GM18507 (cell line): ENCODE measurements at places on chromosomes 5 and 9.
A peak's percentile ranks its signal among the peaks of the same experiment; 100 is the strongest.

DNA sequence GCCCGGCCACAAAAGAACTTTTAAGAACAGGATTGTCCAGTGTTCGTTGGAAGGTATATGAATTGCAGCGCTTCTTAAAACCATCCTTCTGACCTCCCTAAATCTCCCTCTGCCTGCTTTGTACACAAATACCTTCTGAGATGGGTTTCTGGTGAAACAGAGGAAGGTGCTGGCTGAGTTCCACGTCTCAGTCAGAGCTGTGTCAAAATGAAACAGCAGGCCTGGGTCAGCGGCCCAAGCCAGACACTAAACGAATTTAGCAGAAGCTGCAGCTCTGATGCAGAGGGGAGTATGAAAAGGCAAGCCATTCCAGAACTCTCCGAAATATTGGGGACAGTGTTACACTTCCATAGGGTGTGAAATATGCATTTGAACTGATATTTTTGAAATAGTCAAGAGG, 37.8 kb upstream of the CRB2 start:
- DNase-seq: peak; percentile 62

- DNase-seq: no peak
Measured at GRCh38 chr9:77128125-77128789, 49.1 kb upstream of the VPS13A start.

DNA sequence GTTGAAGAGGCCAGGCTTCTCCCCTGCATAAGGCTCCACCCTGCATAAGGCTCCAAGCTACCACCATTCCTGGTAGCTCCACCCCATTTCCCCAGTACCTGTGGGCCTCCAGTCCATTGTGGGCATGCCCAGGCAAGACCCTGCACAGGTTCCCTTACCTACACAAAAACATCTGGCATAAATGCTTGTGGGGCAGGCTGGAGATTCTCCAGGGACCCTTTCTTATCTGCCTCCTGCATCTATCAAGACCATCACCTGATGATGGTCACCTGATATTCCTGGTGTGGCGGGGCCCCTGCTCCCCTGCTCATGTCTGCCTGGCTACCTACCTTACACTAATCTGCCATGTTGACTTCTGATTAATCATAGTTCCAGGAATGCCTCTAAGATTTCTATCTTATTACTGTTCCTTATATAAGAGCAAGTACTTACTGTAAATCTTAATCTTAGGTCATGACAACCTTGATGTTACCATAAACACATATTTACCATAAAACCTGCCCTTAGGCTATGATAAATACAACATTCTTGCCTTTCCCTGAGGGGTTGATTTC, 41.0 kb downstream of the FGD3 start:
- no peak for DNase-seq

DNA sequence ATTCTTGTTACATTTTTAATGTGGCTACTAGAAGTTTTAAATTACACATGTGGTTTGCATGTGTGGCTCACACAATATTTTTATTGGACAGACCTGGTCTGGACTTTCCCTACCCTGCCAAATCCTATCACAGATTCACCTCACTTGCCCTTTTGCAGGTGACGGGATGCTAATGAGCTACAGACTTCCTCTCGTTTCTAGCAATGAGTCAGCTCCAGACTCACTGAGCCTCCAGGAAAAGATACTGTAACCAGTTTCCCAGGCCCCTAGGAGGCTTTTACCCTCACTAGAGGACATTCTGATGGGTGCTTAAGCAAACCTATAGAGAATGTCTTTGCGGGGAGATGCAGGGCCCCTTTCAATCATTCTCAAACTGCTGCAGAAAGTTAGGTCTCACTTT, 135.4 kb downstream of the WDR41 start:
- DNase-seq: peak; percentile 35

- DNase-seq: no peak
Measured at GRCh38 chr9:94818178-94818541, 91.7 kb downstream of the AOPEP start.

DNA sequence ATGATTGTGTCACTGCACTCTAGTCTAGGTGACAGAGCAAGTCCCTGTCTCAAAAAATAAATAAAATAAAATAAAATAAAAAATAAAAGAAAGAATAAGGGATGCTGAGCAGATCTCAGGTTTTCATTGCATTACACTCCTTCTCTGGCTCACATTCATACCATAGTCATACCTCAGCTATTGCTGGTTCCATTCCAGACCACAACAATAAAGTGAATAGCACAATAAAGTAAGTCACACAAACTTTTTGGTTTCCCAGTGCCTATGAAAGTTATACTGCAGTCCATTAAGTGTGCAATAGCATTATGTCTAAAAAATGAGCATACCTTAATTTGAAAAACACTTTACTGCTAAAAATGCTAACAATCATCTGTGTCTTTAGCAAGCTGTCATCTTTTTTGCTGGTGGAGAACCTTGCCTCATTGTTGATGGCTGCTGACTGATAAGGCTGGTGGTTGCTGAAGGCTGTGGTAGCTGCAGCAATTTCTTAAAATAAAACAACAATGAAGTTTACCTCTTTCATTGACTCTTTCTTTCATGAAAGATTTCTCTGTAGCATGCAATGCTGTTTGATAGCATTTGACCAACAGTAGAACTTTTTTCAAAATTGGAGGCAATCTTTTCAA, 415.7 kb downstream of the ZNF608 start:
- DNase-seq: no peak

GRCh38 chr5:61275841-61276240, 56.2 kb upstream of the ZSWIM6 start:
- no peak for DNase-seq

- no peak for DNase-seq
Measured at GRCh38 chr5:145949474-145949873, 13.1 kb downstream of the SH3RF2 start.

GRCh38 chr9:2299843-2300205, 284.7 kb downstream of the SMARCA2 start:
- no peak for DNase-seq

- no peak for DNase-seq
Measured at GRCh38 chr5:113713051-113713450, 199.6 kb downstream of the YTHDC2 start.

- DNase-seq: no peak
Measured at GRCh38 chr9:120912958-120913646, 13.5 kb downstream of the TRAF1 start.

- no peak for DNase-seq
Measured at GRCh38 chr9:31188496-31188895, 1195.9 kb upstream of the ACO1 start.

- no peak for DNase-seq
Measured at GRCh38 chr5:66074901-66075300, 69.2 kb upstream of the SREK1 start.

DNA sequence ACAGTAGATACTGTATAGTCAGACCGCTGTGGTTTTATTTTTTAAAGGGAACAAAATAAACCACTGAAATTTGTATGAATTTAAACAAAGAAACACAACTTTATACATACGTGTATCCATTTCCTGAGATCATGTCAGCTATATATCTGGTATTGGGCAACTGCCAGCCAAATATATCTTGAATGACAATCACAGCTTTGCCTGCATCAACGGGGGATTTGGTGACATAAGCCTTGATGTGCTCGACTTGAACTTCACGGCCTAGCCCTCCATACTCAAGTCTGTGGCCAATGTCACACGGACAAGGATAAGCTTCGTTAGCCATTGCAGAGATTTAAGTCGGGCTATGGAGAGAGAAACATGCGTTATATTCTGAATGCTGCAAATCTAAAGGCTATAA, 17.3 kb downstream of the CMBL start:
- no peak for DNase-seq

GRCh38 chr9:5852987-5853386, 20.1 kb upstream of the ERMP1 start:
- DNase-seq: no peak

GRCh38 chr5:114612406-114612805, 250.5 kb downstream of the KCNN2 start:
- no peak for DNase-seq

DNA sequence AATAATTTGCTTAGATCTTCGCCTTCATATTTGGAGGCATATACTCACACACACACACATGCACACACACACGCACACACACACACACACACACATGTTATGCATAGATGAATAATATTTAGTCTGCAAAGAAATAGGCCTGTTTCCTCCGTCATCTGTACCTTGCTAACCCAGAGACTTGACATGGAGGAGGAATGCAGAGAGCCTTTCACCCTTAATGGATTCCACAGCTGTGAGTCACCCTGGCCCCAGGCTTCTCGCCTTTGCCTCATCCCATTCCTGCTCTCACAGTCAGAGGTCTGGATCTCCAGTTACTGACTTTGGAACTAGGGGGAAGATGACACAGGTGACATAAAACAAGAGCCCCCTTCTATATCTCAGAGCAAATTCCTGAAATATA, 29.7 kb downstream of the ZNF462 start:
- DNase-seq: no peak

DNA sequence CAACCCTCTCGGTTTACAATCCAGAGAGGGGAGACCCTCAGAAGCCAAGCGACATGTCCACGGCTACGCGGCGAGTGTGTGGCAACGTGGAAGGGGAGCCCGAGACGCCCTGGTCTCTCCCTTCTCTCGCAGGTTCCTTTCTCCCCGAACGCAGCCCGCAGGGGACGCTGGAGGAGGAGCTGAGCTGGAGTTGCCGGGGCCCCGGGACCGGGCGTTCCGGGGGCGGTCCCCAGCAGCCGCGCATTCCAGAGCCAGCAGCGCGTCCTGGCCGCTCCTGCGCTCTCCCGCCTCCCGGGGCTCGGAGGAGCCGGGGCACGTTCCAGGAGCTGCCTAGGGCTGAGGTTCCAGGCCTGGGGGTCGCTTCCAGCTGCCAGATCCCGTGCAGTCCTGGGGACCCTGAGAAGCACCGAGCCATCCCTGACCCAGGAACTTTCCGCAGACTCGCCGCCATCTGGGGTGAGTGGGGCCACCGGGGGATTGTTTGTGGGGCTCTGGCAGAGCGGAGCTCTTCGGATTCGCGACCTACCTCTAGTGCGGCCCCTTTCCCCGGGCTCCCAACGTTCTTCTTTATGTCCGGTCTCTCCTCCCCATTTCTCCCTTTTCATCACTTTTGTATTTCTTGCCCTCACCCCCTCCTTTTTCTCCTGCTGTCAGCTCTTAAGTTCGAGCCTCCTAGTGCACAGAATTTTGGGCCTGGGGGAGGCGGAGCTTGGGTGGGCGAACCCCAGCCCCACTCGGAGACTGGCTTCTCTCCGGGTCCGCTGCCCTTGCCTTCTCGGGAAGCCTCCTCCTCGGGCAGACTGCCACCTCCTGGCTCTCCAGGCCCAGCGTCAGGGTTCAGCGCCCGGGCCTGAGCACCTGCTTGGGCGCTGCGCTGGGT, at the start of gene SMIM3:
Gene SMIM3 (plus strand): TSS at position 241 of the 880 bp plus-strand sequence. CDS start 16,684 bp downstream, outside the sequence.
- DNase-seq: no peak

DNA sequence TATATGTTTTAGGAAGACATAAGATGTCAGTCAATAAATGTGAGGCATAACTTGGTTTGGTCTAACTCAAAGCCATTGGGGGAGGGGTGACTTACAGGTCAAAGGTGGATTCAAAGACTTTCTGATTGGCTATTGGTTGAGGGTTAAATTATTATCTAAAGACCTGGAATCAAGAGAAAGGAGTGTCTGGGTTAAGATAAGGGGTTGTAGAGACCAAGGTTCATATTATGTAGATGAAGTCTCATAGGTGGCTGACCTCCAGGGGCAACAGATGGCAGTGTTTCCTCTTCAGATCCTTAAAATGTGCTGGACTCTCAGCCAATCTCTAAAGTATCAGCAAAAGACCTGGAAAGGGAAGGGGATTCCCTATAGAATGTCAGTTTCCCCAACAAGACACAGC, 51.3 kb upstream of the MINAR2 start:
- DNase-seq: no peak

DNA sequence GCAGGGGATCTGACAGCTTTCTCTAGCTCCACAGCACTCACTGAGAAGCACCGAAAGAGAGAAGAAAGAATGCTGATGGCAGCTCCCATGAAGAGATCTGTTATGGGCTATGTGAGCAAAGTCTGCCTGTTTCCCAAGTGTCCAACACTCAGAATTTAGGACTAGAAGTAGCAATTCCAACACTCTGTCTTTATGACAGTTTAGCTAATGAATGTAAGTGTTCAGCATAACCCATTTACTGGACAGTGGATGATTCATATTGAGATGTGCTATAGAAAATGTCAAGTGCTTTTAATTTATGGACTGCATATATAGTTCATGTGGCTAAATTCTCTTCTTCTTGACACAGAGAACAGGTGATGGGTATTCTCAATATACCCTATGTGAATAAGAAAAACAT, 683.1 kb upstream of the ZNF608 start:
- no peak for DNase-seq

- DNase-seq: no peak
Measured at GRCh38 chr9:107190061-107190935, 92.8 kb upstream of the RAD23B start.

DNA sequence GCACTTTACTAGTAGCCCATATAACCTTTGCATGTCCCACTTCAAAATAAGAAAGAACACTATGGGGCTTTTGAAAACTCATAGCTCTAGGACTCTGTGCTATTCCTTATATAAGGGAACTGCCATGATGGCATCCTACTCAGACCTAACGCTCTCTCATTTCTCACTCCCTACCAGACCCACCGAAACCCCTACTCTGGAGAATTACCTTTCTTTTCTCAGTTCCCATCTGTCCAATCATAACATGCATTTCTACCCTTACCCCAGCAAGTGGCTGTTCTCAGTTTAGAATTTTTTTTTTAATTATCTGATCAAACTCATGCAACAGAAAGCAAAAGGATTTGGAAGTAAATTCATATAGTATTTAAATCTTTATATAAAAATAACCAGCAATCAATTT, 27.3 kb downstream of the CARNMT1 start:
- DNase-seq: no peak

DNA sequence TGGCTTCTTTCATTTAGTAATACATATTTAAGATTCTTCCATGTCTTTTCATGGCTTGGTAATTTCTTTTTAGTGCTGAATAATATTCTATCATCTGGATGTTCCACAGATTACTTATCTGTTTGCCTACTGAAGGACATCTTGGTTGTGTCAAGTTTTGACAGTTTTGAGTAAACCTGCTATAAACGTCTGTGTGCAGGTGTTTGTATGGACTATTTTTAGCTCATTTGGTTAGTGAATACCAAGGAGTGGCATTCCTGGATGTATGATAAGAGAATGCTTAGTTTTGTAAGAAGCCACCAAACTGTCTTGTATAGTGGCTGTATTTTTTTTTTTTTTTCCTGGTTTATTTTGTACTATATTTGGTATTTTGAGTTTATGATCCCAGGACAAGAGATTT, 38.4 kb downstream of the PRRC1 start:
- no peak for DNase-seq

DNA sequence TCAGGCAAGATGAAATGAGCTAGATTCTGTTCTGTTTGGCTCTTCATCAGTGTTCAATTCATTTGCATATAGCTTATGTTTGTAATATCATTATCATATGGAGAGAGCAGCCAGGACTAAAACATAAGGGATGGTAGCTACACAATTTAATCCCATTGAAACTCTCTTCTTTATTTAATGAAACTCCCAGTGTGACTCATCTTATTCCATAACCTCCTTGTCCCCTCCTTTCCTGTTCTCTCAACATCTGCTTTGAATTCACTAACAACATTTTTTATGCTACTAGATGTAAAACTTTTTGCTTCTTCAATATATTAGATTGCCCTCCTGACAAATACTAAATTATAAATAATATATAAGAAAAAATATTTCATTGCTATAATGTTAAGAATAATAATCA, 1823.4 kb downstream of the MAT2B start:
- no peak for DNase-seq
